ENCODE measurements at places on chromosomes 3 and 15.

DNA sequence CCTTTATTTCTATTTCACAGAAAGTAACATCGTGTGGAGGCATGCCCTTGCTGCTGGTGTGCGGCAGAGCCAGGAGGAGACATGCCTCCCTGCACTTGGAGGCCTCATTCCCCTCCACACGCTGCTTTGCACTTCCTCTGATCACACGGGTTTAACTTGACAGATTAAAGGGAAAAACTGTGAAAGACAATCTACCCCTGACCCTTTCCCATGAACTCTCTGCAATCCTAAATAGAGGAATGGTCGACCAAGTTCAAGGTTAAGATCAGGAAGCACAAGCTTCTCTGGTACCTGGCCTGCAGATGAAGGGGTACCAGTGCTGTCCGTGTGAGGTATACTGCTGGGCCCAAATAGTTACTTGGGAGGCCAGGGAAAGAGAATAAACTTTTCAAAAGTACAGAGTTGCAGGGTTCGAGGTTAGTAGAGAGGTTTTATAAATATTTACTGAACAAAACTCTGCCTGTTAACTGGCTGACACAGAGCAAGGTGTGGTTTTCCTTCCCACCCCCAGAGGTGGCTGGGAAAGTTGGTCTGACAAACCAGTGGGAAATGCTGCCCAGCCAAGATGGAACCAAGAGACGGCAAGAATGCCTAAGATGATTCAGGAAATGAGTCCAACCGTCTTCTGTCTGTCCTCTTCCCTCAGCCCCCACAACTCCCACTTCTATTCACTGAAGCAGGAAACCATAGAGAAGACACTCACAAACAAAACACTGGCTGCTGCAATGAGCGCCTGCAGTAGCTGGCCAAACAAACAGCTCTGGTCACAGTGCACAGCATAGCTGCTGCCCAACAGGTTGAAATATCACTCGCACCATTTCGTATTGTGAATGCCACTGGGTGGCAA is 79.6 kb downstream of the IGF2BP2 start:
- no peak for DNase-seq

- DNase-seq = no peak
Measured at GRCh38 chr3:191631496-191631895, 170.5 kb downstream of the PYDC2 start.

DNA sequence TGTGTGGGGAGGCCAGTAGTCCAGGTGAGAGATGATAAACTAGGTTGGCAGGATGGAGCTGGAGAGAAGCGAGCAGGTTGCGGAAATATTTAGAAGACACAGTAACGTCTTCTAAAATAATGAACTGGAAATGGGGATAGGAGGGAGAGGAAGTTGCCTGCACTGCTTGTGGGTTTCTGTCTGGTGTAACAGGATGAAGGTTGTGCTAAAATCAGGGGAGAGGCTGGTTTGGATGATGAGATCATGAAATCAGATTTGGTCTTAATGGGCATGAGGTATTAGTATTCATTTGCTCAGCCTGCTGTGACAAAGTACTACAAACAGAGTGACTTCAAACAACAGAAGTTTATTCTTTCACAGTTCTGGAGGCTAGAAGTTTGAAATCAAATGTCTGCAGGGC is 32.1 kb upstream of the TNFAIP8L3 start:
- no peak for DNase-seq

- DNase-seq = no peak
Measured at GRCh38 chr3:131142580-131142979, 115.9 kb downstream of the NEK11 start.

- no peak for DNase-seq
Measured at GRCh38 chr15:32830241-32830640, 112.4 kb downstream of the GREM1 start.

- DNase-seq = no peak
Measured at GRCh38 chr3:46903341-46904302, 26.1 kb downstream of the PTH1R start.

DNA sequence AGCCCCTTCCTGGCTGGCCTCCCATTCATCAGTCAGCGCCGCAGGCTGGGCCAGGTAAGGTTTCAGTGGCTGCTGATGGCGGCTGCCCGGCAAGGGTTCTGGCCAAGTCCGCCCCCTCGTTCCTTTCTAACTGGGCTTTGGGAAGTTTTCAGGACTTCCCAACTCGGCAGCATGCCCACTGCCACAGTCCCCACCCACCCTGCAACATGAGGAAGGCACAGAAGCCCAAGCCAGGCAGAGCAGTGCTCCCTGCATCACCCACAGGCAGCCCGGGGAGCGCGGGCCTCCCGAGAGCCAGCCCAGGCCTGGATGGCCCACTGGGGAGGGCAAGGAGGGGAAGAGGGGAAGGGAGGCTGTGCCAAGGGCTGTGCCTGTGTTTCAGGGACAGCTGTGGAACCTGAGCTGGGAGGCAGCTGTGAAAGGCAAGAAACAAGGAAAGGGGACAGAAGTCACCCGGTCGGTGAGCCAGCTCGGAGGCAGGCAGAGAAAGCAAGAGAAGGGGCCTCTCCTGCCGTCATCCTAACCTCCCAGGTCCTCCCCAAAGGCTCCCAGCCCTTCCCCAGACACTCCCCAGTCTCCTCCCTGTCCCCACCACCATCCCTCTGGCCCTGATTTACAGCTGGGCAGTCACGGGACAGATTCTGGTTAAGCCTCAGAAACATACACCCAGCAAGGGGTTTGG is 73.9 kb downstream of the CPN2 start:
- no peak for DNase-seq

DNA sequence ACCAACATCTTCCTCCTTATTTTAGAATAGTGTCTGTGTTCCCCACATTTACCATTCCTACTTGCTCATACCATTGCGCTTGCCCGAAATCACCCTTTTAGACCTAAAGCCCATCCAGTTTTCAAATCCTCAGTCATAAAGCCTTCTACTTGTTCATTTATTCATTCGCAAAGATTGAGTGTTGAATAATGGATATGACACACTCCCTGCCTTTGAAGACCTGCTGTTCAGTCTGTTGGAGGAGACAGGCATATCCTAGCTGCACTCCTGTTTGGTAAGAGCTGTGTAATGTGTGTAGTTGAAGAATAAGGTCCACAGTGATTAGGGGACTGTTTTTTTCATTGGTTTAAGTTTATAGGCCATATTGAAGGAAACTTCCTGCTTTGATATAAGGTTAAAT is 1.7 kb downstream of the CNOT10 start:
- DNase-seq = no peak

DNA sequence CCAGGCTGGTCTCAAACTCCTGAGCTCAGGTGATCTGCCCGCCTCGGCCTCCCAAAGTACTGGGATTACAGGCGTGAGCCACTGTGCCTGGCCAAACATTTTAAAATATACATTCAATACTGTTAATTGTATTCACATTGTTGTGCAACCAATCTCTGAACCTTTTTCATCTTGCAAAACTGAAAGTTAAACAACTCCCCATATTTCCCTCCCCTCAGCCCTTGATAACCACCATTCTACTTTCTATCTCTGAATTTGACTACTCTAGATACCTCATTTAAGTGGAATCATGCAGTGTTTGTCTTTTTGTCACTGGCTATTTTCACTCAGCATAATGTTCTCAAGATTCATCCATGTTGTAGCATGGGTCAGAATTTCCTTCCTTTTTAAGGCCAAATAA is 30.0 kb downstream of the HMCES start:
- no peak for DNase-seq

DNA sequence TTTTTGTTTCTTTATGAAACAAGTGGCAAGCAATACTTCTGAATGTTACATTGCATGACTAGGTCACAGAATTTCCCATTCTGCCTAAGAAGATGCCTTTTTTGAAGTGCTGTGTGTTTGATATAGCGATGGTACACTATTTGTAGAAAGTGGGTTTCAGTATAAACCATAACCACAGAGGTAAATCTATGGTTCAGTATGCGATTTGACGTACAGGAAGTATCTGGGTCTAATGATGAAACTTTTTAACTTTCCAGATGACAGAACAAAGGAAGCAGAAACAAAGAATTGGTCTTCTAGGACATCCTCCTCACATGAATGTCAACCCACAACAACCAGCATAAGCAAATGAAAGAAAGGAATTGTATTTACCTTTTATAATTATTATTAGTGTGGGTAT is 133.4 kb upstream of the BHLHE40 start:
- DNase-seq = no peak

GRCh38 chr3:23663661-23664186 is 142.0 kb upstream of the UBE2E1 start:
- no peak for DNase-seq

GRCh38 chr3:100073714-100074307 is 40.5 kb downstream of the FILIP1L start:
- no peak for DNase-seq

DNA sequence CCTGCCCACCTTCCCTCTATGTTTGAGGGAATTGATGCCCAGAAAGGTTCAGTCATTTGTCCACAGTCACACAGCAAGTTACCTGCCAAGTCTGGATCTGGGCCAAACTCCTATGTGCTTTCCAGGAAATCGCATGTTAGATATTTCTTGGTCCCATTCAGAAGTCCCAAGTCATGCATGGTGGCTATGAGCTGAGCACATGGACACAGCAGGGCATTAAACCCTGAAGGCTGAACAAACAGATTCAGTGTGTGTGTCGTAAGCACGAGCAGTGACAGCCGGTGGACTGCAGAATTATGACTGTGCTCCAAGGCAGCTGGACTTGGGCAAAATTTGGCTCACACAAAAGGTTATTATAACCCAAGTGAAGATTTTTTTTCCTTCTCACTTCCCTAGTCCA is 11.4 kb upstream of the SLC6A6 start:
- DNase-seq = no peak

DNA sequence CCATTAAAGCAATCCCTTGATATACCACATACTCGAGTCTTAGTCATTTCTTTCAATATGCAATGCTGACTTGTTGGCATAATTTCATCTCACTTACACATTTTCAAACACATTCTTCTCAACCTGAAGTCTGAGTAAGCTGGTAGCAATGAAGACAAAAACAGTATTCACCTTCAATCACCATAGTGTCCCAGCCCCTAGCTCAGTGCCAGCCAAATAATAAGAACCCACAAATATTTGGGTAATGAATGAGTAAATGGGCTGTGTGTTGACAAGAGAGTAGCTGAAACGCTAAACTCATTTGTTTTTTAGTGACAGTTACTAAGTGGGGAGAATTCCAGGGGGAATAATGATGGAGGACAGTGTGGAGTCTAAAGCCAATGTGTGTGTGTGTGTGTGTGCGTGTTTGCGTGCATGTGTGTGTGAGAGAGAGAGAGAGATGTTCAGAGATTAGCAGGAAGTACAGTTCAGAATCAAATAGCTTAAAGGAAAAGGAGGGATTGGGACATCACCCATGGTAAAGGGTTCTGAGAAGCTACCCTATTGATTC is 165.7 kb downstream of the GAP43 start:
- DNase-seq = no peak

DNA sequence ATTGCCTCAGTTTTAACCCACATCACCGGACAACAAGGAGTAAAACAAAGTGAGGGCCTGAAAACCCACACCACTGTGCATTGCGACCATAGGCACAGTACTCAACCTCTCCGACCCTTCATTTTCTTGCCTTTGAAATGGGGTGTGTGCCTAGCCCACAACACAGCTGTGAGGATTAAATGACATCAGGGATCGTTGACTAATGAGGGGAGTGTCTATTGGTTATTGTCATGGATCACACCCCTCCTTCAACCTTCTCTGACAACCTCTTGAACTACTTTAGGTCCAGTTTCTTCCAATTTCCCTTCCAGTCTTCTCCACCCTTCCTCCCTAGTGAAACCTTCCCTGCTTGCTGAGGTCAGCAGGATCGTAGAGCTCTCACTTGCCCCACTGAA is 89.5 kb downstream of the HES1 start:
- DNase-seq = no peak

- no peak for DNase-seq
Measured at GRCh38 chr3:15339786-15340215, 7.4 kb upstream of the SH3BP5 start.

DNA sequence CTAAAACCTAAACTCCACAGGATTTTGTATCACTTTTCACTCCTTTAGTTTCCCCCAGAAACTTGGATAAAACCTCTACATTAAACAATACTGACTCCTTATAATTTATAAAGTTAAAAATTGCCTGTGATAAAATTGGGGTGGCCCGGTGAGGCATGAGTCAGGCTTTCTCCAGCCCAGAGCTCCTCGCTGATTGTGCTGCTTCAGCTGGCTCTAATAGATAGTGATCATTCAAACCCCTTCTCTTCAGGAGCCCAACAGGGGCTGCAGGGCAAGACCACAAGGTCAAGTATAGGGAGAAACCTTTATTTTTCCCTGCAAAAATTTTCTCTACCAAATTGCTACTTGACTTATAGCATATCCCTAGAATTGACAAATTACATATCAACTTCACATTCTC is 308.2 kb downstream of the PLCL2 start:
- no peak for DNase-seq

DNA sequence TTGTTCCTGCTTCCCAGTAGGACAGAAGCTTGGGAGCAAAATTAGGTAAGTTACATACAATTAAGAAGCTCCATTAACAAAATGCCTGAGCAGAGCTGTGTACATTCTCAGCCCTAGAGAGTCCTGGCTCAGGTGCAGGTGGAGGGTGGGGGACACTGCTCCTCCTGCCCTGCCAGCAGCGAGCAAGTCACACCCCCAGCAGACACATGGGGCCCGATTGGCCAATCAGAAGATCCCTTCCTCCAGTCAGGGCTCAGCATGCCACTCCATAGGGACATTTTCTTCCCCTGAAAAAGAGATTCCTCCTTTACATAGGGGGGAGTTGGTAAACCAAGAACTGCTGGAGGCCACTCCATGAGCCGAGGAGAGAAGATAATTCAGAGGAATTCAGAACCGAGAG is 62.1 kb downstream of the PLXNA1 start:
- no peak for DNase-seq

DNA sequence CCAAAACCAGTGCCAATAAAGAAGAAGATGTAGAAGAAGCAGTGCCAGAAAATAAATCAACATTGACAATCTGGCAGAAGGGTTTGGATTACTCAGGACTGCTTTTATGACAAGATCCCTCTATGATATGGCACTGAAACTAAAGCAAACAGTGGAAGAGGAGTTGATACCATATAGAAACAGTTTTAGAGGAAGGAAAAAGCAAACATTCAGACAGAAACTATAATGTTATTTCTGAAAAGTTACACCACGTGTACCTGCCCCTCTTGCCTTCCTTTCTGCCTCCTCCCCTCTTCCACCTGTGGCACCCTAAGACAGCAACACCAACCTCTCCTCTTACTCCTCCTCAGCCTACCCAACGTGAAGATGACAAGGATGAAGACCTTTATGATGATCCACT is 63.0 kb downstream of the SFMBT1 start:
- no peak for DNase-seq

- DNase-seq = no peak
Measured at GRCh38 chr3:14376348-14377043, 25.9 kb upstream of the SLC6A6 start.

DNA sequence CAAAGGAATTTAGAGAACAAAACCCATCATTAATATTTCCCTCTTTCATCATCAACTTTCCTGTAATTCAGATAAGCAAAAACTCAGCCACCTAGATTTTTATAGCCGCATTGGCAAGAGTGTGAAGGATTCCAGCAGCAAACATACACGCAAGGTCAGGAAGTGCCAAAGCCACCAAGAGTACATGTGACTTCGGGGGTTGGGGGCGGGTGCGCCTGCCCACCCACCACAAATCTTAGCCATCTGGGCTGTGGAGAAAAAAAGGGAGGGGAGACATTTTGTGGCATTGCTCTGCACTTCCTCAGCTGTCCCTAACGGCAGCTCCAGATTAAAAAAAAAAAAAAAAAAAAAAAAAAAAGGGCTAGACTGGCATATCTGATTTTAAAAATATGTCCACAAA is 148.4 kb downstream of the TNIK start:
- no peak for DNase-seq

Data from head of caudate nucleus (tissue), 42 donors.